ENCODE measurements at places on chromosomes 4 and X.

- DNase-seq: no peak
These were observed 112.8 kb upstream of the EOLA2 start for GRCh38 chrX:150051096-150051495.

DNA sequence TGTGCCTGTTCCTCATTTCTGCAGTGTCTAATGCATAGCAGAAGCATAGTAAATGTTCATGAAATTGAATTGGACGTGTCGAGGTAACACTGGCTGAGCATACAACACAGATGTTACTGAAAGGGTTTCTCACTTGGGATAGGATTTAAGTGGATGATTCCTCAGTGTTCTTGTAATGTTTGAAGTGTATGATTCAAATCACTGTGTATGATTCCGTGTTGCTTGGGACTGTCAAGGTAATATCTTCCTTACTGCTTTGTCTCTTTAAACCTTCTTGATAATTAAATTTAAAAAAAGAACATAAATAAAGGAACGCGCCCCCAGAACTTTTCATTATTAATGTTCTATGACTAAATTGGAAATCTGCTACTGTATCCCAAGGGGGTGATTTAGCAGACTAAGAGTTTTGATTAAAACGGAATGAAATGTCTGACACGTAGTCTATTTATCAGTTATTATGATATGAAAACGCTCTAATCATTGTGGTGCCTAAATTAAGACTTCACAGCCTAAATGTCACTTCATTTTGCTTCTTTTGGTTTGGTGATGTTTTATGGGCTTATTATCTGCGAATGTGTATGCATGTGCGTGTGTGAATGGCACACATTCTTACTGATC, 696.9 kb upstream of the EPHA5 start:
- no peak for DNase-seq

DNA sequence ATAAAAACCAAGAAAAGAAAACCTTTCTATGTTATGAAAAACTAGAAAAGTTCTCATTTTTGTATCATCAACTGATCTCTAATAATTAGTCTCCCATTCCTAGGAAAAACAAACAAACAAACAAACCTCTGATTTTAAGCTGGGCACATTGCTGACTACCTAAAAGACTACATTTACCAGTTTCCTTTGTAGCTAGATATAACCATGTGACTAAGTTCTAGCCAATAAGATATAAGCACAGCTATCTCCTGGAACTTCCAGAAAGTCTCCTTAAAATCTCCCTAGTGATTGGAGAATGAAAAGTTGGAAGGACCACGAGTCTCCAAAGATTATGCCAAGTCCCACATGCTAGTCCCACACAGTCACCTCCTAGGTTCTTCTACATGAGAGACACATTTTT, 108.9 kb downstream of the NR3C2 start:
- DNase-seq: no peak

DNA sequence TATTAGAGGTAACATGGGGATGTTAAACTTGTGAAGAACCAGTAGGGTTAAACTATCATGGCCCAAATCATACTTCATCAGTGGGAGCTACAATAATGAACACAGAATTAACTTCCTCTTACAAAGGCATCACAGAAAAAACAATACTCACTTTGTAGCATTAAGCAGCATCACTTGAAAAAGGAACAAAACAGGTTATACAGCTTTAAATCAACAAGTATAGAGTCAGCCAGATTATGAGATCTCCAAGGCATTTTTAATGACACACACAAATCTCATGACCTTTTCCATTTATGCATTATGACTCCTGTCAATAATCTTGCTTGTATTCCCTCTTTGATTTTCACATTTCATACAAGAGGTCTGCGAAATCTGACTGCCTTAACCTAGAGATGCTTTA, 18.3 kb downstream of the FBXL5 start:
- no peak for DNase-seq

DNA sequence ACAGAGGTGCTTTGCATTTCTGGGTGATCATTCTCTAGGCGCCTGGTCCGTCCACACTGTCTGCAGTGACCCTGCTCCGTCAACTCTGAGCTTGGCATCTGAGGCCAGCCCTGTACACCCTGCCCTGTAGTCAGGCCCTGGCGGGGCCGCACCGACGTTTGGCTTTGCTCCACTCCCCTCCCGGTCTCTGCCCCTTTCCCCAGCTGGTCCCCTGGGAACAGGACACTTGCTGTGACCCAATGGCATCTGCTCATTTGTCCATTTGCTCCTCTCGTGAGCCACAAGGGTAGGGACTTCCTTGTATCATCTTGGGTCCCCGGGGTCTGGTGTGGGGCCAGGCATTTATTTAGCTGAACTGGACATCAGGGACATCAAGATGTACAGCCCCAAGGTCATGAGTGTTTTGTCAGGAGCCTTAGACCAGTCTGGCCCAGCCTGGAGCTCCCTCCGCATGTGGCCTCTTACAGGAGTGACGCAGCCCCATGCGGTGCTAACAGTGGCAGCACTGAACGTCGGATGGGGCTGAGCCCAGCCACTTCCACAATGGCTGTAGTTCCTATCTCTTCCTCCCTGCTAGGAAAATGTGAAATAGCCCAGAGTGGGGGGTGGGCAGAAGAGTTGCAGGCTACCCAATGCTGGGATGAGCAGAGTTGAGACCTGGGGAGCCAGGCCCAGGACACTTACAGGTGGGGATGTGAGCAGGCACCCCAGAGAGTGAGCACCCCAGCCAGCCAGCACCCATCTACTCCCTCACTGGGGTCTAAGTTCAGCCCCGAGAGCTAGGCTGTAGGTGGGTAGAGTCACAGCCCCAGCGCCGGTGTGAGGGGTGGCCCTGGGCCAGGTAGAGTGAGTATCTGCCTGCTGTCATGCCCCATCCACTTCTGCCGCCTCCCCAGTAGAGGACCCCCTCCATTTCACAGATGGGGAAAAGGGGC, 2.0 kb upstream of the SH3BP2 start:
- no peak for DNase-seq

DNA sequence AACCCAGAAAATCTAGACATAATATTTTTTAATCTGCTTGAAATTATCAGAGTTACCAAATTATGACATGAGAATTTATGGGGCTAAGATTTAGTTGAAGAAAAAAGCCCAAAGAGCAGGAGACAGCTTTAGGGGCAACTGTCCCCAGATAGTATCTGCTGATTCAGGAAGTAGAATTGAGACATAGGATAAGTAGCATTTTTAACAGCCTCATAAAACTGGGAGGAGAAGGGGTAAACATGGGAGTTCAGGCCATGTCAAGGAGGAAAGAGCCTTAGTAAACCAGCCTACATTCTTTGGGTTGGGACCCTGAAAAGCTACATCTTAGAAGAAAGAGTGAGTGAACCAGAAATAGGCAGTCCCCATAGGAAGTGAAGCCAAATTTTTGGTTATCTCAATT, 9.7 kb upstream of the RAB28 start:
- no peak for DNase-seq

GRCh38 chr4:22485737-22486136, 30.1 kb downstream of the ADGRA3 start:
- no peak for DNase-seq

- no peak for DNase-seq
These were observed 10.0 kb upstream of the S100G start for GRCh38 chrX:16639966-16640365.

DNA sequence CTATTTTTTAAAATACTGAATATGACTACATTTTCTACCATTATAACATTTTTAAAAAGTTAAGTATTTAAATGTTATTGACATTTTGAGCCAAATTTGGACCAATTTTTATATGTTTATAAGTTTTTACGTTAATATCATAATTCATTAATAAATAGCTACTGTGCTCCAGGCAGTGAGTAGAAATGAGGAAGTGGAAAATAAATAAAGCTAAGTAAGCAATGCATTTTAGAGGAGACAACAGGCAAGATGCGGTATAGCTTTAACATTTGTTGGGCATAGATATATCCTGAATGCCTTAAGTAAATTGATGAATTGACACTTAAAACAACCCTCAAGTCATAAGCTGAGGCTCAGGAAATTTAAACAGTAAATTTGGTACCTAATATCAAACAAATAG, 474.8 kb downstream of the PCDH10 start:
- DNase-seq: no peak

GRCh38 chr4:11328401-11328800, 100.3 kb downstream of the HS3ST1 start:
- no peak for DNase-seq

- no peak for DNase-seq
These were observed 33.2 kb downstream of the CEP44 start for GRCh38 chr4:174316954-174317353.

- DNase-seq: no peak
These were observed 98.5 kb downstream of the FRAS1 start for GRCh38 chr4:78155616-78156105.

- no peak for DNase-seq
These were observed 219.0 kb upstream of the DKK2 start for GRCh38 chr4:107255114-107255513.

- DNase-seq: no peak
These were observed 520.5 kb downstream of the GBA3 start for GRCh38 chr4:23213198-23213597.

GRCh38 chr4:115562506-115562905, 449.1 kb upstream of the NDST4 start:
- DNase-seq: no peak

GRCh38 chr4:42320822-42321388, 76.4 kb upstream of the SHISA3 start:
- no peak for DNase-seq

- DNase-seq: no peak
These were observed 161.6 kb upstream of the FAT1 start for GRCh38 chr4:186885289-186885688.

DNA sequence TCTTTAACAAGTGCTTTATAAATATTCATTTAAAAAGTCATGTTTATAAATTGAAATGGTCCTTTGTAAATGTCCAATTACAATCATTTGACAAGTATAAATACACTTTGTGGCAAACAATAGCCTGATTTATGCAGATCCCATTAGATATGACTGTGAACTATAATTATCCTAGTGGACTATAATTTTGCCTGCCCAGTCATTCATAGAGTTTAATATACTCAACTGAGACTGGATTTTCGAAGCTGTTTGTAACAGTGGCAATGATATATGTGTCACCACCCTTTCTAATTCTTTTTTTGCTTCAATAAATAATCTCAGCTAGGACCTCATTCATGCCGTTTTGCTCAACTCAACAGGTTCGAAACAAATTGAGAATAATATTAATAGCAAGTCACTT, 732.0 kb downstream of the PCDH18 start:
- no peak for DNase-seq

- DNase-seq: no peak
These were observed 45.7 kb upstream of the PRSS12 start for GRCh38 chr4:118398226-118399090.

DNA sequence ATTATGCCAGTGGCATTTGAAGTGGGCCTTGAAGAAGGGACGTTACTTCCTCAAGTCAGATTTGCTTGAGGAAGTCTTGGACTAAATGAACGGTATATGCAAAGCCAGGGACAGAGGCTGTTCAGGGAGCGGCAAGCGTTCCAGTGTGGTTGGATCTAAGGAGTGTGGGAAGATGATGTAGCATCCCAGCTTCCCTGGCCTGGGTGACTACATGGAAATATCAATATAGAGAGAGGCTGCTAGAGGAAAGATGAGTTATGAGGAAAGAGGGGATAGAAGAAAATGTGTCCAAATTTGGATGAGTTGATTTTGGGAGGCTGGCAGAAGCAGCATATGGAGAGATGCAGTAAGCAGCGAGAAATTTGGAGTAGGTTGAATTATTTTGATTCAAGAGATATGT, 432.5 kb upstream of the TENM3 start:
- no peak for DNase-seq

DNA sequence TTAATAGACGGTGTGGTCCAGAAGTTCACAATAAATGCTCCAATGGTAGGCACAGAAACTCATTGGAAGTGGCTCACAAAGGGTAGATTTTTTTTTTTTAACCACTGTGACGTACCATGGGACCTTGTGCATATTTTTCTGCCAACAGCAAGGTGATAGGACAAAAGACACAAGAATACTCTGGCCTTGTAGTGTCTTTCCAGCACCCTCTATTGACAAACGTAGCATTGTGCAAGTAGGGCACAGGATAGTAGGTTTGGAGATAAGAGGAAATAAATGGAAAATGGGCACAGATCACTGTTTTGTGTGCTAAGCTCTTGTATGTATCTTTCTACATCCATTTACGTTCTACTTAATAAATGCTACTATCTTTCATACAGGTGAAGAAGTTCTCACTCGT, 2054.9 kb downstream of the PCDH7 start:
- no peak for DNase-seq

GRCh38 chr4:142961866-142962265, 115.8 kb upstream of the INPP4B start:
- no peak for DNase-seq

- DNase-seq: no peak
These were observed 37.4 kb upstream of the MTMR1 start for GRCh38 chrX:150655788-150656187.
